ENCODE measurements at places on chromosomes 1 and 21.

- no peak for DNase-seq
Measured at GRCh38 chr1:1542766-1543705, 2.6 kb upstream of the TMEM240 start.

GRCh38 chr1:45003741-45004140 lies 7.4 kb downstream of the HECTD3 start:
- no peak for DNase-seq

DNA sequence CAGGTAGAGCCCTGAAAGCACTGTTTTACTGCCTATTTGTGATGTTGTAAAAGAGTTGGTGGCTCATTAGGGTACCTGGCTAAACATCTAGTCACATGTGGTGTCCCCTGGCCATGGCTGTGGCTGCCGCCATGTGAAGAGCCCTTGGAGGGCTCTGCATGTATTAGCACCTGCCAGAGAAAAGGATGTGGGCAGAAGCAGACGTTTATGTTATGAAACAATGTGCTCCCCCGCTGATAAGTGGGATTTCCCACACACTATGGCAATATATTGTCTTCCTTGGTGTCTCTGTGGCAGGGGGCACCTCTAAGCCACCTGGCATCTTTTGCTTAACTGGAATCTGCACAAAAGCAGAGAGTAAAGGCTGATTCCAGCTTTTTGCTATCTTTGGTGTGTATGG lies 9.6 kb downstream of the TENT5C start:
- DNase-seq = peak; percentile 17

DNA sequence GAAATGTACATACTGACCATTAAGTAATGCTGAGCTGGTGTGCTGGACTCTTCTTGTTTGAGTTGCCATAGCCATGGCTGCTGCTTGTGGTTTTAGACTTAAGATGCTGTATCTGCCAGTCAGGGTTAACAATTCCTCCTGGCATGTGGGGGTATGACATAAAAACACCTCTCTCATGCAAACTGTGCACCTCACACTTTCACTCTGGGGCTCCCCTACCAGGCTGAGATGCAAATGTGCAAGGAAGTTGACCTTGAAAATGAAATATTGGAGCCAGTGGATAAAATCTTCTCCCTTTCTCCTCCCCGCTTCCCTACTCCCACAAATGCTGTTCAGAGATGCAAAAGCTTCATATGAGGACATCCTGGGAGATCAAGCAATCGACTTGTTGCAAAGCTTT lies 198.8 kb downstream of the FCRL5 start:
- no peak for DNase-seq

All from effector CD4-positive, alpha-beta T cell (primary cell).